T1000 (cell line): ENCODE measurements at places on chromosomes 11 and 22.
A peak's percentile ranks its signal among the peaks of the same experiment; 100 is the strongest.

DNA sequence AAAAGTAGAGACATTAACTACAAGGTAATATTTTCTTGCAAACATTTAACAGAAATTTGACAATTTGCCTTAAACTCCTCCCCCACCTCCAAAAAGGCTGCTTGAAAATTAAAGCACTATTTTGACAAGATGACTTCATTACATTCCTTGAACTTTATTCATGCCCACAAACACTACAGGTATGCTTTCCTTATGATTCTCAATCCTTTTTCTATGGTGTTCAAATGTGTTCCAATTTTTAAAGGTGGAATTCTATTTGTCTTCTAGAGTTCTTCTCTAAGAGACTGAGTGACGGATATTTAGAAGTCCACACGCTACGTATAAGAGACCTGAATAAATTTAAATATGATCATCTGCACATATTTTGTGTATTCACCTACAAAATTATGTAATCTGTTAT lies 69.4 kb downstream of the MRTFA start:
- DNase-seq = no peak

GRCh38 chr11:74318241-74318932 lies 6.9 kb upstream of the P4HA3 start:
- no peak for DNase-seq

DNA sequence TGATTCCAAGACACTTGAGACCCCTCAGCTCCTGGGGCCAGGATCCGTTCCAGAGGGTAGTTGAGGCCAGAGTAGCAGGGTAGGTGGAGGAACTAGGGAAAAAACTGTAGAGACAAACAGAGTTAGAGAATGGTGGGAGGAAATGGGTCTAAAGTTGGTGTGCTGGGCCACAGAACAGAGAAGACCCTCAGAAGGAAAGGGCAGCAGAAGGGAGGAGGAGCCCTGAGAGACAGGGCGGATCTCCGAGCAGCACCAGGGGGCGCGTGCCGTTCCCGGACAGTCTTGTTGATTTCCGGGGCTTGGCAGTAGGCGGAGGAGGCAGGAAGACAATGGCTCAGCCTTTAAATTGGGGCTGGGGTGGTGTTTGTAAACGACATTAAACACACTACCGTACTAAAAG lies 2.4 kb upstream of the CECR2 start:
- no peak for DNase-seq

DNA sequence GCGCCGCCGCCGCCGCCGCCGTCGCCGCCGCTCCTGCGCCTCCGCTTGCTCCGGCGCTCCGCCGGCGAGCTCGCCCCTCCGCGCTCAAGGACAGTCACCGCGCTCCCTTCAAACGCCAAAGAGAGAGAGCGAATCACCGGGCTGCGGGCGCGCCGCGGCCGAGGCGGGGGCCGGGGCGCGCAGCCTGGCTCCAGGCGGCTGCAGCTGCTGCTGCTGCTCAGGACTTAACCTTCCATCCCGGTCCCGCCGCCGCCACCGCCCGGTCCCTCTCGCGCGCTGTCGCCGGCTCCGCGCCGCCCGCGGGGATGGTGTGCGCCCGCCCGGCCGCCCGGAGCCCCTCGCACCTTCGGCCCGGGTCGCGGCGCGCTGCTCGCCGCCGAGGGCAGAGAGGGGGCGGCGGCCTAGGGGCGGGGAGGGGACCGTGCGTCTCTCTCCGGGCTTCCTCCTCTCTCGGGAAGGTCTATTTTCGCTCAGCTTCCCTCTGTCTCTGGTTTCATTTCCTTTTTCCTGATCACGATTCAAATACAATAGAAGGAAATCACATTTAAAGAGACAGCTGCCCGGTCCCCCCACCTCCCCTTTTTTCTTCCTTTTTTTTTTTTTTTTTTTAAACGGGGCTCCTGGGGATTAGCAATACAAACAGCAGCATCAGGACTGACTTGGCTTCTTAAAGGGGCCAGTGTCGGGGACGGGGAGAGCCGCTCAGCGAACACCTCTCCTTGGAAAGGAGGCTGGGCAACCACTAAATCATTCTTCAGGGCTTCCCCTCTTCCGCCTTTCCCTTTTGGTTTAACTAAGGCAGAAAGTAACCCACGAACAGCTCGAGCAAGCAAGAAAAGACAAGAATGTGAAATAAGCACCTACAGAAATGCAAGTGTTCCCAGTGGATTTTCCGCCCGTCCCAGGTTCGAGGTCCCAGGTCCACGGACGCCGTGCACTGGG lies 22.1 kb downstream of the LMO2 start:
- no peak for DNase-seq

DNA sequence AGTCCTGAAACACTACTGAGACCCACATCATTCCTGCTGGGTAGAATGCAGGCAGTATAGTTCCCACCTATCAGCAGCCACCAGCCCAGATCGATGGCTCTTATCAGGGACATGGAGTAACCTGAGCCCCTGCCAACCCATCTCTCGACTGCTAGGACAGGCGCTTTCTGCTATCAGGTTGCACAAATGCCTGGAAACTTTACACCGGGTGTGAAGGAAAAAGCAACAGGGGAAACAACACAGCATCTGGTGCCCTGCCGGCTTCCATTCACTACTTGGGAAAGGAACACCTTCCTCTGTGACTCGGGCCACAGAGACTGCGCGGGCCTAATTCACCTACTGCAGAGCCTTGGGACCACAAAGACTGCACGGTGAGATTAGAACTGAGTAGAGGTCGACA lies 18.5 kb downstream of the RBFOX2 start:
- DNase-seq = no peak

GRCh38 chr11:11217289-11217928 lies 135.6 kb downstream of the CSNK2A3 start:
- DNase-seq = no peak

- peak; percentile 19 for DNase-seq
These were observed 39.9 kb downstream of the TRAF6 start for GRCh38 chr11:36469881-36470802.

DNA sequence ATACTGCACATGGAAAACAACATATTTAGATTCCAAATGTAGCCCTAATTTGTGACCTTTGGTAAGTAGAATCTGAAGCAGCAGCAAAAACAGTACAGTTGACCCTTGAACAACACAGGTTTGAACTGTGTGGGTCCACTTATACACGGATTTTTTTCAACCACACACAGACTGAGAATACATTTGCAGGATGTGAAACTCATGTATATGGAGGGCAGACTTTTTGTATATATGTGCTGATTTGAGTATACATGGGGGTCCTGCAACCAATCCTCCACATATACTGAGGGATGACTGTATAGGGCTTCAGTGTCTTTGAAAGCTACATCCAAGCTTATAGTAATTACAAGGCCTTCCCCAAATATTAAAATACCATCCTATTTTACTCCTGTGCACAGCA lies 120.5 kb downstream of the MPPED2 start:
- DNase-seq = no peak

DNA sequence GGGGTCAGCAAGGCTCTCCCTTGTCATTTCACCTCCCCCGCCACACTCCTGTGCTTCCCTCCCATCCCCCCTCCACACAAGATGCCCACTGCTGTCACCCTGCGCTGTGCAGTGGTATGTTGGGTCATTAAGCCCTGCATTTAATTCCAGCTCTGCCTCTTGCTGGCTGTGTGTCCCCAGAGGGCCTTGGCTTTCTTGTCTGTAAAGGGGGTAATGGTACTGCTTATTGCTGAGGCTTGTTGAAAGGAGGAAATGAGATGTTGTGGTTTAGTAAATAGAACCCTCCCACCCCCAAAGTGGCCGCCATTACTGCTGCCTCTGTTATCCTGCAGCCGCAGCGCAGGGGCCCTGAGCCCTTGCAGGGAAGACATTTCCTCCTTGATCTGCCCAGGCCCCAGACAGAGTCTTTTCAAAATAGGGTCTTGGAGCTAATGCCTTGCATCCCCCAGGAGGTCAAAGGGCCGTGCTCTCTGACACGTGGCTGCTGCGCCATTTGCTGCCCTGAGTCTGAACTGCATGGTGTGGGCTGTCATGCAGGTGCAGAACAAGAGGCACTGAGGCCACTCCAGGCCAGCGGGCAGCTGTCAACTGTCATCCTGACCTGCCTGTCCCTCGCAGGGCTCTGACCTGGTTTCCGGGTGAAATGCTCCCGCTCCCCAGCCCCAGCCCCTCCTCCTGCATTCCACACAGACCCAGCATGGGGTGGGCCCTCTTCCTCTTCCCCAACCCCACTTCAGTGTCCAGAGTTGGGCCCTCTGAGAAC lies 18.7 kb downstream of the PVALB start:
- no peak for DNase-seq

- no peak for DNase-seq
These were observed 56.8 kb upstream of the ALX4 start for GRCh38 chr11:44366741-44367140.
